ENCODE measurements at places on chromosomes 5 and 9.

DNA sequence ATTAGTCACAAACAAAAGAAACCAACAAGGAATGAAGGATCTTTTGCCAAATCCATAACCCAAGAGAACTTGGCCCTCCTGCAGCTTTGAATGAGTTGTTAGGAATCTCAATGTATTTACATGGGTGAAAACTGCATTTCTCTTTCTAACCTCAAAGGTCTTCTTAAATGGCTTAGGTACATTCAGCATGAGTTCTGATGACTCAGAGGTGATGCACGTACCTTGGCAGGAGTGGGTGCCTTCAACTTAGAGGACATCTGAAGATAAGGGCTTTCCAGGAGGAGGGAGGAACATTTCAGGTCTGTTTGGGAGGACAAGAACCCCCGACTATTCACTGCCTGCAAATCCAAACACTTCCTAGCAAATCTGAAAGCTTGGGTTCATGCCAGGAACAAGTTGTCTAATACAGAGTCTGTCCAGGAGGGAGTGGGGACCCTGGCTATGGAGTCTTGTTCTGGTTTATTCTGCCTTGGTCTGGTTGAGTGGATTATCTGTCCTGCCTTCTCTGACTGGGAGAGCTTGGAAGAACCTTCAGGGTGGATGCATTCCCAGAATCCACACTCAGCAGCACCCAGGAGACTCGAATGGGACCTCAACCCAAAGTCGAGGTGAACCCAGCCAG, 65.7 kb downstream of the IRX2 start:
- no peak for DNase-seq

DNA sequence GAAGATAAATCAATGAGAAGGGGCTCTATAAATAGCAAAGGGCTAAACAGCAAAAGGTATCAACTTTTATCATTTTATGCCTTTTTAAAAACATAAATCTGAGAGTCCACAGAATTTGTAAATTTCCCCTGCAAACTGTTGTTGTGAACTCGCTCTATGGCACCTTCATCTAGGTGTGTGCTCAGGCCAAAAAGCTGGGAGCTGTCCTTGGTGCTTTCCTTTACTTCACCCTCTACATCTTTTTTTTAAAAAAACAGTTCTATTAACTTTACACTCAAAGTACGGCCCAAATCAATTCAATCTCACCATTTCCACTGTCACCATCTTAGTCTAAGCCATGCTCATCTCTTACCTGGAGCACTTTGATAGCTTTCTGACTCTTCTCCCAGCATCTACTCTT, 108.2 kb upstream of the GPR151 start:
- DNase-seq: no peak

- DNase-seq: no peak
Measured at GRCh38 chr9:113503131-113503541, 39.6 kb downstream of the RGS3 start.

- DNase-seq: no peak
Measured at GRCh38 chr9:99222416-99223270, 561 bp downstream of the SEC61B start.

DNA sequence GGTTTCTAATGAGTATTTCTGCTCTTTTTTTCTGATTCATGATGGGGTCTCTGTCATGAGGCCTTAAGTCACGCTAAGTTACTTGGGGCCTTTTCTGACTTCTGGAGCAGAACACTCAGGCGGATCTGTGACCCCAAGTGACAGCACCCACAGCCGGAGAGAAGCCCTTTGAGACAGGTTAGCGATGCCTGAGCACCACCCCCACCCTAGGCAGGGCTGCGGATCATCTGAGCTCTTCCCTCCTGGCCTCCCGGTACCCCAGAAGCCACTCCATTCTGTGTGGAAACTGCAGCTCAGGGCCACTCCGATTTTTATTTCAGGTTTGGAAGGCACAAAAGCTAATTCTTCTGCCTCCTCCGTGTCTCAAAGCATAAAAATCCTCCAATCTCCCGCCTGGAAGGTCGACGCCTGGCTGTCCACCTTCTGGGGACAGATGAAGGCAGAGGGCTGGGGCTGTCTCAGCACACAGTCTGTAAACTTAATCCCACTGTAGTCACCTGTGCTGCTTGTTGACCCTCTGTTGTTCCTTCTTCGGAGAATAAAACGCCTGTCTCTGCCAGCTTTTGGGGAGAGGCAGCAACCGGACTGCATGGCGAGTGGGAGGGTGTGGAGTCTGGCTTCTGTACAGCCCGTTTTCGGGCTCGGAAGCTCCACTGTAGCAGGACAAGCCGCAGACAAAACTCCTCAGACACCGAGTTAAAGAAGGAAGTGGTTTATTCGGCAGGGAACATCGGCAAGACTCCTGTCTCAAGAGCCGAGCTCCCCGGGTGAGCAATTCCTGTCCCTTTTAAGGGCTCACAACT, 88.8 kb downstream of the SPRY4 start:
- no peak for DNase-seq

DNA sequence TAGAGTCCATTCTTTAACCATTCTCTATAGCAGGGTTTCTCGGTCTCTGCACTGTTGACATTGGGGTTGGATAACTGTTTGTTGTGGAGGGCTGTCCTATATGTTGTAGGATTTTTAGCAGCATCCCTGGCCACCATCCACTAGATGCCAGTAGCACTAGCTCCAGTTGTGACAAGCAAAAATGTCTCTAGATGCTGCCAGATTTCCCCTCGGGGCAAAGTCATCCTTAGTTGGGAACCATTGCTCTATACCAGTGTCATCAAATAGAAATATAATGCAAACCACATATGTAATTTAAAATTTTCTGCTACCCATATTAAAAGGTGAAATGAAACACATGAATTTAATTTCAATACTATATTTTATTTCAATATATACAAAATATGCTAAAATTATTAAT, 2.9 kb downstream of the TTC23L start:
- DNase-seq: no peak

DNA sequence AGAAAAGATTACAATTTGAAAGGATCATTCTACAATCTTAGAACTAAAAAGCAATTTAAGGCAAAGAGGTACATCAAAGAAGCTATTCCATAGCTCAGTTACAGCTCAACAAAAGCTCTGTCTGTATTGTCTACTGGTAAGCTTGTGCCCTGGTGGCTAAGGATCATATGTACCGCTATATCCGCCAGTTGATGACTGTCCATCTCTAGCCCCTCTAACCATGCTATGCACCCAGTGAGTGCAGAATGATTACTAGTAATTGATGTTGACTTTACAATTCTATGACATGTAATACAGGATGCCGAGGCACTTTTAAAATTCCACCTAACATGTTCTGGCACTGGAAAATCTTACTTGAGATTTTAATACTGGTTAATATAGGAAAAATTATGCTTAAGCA, 13.1 kb downstream of the LOX start:
- no peak for DNase-seq

DNA sequence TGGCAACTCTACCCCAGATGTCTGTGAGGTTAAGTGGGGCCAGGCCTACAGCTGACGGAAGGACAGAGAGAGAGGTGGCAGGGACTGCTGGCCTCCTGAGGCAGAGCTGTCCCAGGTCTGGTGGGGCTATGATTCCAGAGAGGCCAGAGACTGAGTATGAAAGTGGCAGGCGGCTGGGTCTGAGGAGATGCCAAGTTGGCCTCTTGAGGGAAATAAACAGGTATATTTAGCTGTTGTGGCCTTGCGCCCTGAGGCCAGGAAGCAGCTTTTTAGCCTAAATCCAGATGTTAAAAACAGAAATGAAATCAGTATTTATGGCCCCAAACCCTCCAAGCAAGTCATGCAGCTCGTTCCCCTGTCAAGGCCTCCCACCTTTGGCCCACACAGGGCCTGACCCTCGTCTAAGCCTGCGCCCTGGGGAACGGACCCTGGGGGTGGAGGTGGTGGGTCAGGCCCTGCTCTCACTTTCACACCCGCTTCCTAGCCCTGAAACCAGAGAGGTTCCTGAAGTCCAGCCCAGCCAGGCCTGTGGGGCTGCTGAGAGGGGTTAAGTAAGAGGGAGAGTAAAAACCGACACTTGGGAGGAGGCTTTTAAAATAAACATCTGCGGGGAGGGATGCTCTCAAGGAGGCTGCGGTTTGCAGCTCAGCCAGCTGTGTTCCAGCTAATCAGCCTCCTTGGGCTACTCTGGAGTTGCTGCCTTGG, 18.7 kb downstream of the PCDHGC5 start:
- peak; percentile 87 for DNase-seq

GRCh38 chr5:149712439-149713147, 17.5 kb upstream of the PPARGC1B start:
- no peak for DNase-seq

- peak; percentile 55 for DNase-seq
Measured at GRCh38 chr5:10663489-10664179, 97.4 kb downstream of the DAP start.

DNA sequence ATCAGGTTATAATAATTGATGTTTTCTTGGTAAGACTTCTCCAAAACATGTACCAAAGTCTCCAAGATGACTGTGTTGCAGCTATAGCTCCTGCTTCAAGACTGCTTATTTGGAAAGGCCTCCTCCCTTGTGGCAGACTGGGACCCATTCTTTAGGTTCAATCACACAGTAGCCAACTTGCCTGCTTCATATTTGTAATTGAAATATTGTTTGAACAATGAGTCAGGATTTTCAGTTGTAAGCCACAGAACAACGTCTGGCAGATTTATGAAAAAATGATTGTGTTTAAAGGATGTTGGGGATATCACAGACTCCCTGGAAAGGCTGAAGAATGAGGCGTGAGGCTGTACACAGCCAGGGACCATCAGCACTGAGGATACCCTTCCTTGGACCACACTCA, 458.9 kb downstream of the MED10 start:
- no peak for DNase-seq

DNA sequence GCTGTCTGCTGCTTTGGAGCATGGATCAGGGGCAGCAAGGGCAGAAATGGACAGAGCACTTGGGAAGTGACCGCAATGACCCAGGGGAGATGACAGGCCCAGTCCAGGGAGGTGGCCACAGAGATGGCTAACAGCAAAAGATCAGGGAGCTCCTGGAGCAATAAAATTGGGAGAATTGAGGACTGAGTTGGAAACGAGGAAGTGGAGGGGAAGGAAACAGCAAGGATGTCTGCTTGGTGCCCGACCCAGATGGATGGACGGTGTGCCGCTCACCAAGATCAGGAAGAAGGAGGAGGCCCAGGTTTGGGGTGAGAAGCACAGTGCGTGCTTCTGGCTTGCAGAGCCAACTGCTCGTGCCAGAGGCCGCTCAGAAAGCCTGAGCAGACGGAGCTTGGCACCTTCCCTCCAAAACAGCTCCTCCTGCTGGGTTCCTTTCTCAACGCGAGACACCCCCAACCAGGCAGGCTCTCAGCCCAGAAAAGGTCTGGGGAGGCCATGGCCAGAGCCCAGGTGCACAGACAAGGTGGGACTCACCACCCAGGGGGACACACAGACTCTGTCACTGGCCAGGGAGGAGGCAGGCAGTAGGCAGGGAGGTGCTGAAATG, 1.7 kb upstream of the SLC34A1 start:
- no peak for DNase-seq

Measured in sigmoid colon (tissue), 7 donors.